ENCODE measurements at places on chromosomes 1 and 21.

DNA sequence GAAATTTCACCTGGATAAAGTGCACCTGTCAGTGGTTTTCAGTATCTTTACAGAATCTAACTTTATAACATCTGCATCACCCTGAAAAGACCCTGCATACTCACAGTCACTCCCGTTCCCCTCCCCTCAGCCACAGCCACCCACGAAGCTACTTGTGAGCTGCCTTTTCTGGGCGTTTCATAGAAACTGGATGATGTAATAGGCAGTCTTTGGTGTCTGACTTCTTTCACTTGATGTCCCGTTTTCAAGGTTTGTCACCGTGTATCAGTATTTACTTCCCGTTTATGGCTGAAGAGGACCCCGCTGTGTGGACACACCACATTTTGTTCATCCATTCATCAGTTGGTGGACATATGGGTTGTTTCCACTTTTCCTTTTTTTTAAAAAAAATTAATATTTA is 47.8 kb upstream of the LRRC3 start:
- no peak for DNase-seq

DNA sequence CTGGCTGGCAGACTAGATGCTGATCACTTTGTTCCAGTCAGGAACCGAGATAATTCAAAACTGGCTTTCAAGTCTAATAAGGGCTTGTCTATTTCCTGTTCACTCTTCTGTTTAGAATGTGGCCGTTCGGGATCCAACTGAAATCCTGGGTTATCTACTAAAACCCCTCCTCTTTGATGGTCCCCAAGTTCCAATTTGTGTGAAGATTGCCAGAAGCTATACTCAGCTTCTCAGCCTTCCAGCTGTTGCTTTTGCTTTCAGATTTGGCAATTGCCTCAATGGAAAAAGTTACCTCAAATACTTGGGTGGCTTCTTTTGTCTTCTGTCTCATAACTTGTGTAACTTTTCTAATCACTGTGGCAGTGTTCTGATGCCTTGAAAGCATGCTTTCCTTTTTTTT is 43.7 kb downstream of the BTBD8 start:
- no peak for DNase-seq

DNA sequence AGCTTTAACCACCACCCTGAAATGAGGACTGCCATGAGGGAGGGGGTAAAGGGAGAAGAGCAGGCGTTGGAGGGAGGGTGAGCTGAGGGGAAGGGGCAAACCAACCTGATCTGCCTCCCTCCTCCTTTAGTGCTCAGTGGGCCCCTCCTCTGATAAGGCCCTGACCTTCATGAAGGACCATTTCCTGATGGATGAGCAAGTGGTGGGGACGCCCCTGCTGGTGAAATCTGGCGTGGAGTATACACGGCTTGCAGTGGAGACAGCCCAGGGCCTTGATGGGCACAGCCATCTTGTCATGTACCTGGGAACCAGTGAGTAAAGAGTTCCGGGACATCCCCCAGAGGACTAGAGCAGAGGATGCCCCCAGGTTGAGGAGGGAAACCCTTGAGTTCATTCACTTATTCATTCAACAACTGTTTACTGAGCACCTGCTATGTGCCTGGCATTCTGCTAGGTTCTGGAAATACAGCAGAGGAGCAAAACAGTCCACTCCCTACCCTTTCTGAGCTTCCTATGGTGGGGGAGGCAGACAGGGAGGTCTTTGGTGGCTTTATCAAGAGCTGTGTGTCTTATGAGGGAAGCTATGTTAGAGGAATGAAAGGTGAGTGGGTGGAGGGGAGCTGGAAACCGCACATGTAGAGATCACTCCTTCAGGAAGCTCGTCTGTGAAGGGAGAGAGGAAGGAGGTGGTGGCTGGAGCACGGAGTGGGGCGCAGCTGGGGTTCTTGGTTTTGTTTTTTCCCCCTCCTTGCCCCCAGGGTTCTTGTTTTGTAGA is 19.5 kb downstream of the SEMA4A start:
- DNase-seq: no peak

GRCh38 chr1:64478594-64479470 is 8.9 kb downstream of the CACHD1 start:
- no peak for DNase-seq

DNA sequence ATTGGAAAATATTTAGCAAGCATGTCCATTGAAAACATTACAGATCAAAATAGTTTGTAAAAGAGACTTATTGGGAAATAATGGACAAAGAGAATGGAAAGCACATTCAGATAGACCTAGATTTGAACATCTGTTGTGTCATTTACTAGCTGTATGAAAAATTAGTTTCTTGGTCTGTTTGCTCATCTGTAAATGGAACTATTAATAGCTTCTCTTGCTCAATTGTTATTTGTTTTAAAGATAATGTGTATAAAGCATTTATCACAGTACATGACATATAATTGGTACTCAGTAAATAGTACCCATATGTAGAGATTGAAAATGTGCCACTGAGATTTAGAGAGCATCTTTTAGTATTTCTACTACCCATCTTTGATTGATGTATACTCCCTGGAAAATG is 25.9 kb downstream of the RPAP2 start:
- DNase-seq: no peak

GRCh38 chr1:244494653-244495052 is 33.6 kb downstream of the CATSPERE start:
- DNase-seq: no peak

DNA sequence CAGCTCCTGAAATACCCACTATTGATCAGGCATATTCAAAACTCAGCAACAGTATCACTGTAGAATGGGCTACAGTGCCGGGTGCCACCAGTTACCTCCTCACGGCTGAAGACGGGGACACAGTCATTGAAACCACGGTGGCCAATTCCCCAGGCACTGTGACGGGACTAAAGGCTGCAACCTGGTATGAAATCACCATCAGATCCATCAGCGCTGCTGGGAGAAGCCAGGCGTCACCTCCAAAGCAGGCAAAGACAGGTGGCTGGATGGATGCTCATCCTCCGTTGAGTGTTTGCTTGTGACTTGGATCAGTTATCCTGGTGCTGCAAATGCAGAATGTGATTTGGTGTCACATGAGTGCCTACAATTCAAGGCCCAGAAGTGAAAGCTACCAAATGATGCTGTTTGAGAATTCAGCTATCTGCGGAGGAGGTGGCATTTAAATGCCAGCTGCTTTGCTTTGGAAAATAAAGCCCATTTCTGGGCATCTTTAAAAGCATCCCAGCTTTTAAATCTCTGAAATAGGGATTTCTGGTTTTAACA is 5.1 kb downstream of the FNDC7 start:
- DNase-seq: no peak

DNA sequence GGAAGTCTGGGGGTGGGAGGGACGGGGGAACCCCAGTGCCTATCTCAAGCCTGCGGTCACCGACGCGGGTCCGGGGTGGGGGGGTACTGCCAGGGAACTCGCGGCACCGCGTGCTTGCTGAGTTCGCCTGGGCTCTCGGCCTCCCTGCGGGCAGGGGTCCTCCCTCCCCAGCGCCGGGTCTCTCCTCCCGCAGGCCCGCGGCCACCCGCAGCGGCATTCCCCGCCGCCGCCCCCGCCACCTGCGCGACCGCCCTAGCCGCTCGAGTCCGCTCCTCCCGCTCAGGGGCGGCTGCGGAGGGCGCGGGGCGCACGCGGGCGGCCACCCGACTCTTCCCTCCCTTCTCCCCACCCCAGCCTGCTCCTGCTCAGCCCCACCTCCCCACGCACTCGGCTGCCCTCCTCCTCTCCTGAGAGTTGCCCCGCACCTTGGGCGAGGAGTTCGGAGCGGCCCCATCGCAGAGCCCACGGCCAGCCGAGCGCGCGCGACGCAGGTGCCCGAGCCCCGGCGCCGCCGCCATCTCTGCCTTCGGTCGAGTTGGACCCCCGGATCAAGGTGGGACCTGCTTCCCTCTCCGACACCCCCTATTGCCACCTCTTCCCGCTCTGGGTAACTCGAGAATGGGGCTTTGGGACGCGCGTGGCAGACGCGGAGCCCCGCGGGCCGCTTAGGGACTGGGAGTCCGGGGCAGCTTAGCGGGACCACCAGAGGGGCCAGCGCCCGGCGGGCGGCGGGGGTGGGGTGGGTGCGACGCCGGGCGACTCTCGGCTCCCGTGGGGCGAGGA is 105.0 kb downstream of the LEPR start:
- DNase-seq: no peak

Measured in AG08395 (cell line).